EL (cell line): ENCODE measurements at places on chromosomes 12 and 14.

- no peak for DNase-seq
Observed at GRCh38 chr12:80979816-80980215, 42.1 kb upstream of the LIN7A start.

DNA sequence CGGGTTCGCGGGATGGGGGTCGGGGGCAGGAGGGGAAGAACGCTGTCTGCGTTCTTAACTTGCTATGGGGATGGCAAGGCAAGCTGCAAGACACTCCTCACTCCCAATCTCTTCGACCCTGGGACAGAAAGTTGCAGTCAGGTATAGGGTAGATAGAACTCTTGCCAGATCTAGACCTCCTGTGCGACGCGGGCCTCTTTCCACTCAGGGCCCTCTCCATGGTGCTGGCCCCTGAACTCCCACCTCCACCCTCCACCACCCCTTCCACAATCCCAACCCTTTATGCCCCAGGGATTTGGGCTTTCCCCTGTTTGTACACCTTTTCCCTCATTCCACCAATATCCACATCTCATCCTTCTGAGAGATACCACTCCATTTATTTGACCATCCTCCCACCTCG is 812 bp downstream of the NABP2 start:
- no peak for DNase-seq

GRCh38 chr14:33483541-33483940 is 467.3 kb downstream of the EGLN3 start:
- DNase-seq, result no peak

GRCh38 chr14:50020799-50021198 is 95.6 kb downstream of the VCPKMT start:
- no peak for DNase-seq

DNA sequence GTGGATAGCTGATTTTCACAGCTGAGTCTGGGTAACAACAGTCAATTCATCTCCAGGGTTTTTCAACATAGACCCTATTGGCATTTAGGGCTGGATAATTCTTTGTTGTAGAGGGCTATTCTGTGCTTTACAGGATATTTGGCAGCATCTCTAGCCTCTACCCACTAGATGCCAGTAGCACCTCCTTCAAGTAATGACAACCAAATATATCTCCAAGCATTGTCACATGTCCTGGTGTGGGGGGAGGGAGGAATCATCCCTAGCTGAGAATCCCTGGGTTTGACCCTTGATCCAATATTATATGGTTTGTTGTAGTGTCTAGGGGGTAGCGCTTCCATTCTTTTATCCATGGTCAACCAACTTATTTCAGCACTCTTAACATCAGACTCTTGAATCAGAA is 157.2 kb downstream of the ANO4 start:
- DNase-seq, result no peak

DNA sequence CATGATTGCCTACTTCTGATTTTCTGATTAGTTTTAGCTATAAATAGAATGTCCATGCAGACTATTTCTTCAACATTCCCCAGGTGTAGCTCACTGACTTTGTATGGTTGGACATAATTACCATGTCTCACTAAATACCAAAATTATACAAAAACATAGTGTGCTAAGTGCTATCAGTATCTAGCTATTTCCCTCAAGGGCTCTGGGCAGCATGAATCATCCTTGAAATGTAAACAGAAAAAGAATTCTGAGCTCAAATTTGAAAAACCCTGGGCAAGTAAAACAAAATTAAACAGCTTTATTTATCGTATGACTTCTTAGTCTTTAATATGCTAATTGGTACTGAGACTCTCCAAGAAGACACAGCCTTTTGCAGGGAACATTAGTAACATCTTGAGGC is 82.9 kb downstream of the SPATA7 start:
- DNase-seq, result peak; percentile 81

DNA sequence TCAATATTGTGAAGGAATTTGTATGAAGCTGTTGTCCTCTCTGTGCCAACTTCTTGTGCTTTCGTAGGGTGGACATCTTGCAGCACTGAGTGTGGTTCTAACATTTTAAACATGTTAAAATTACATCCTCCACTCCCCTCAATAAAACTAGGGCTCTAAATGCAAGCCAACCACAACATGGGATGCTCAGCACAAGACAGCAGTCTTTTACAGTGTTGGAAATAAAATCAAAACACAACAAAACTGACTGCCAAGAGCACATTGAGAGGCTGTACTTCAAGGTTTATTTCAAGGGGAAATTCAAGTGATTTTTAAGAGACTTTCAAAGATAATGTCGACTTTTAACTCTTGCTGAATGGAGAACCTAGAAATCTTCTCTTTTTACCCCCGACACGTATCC is 396.9 kb downstream of the TMTC2 start:
- no peak for DNase-seq

DNA sequence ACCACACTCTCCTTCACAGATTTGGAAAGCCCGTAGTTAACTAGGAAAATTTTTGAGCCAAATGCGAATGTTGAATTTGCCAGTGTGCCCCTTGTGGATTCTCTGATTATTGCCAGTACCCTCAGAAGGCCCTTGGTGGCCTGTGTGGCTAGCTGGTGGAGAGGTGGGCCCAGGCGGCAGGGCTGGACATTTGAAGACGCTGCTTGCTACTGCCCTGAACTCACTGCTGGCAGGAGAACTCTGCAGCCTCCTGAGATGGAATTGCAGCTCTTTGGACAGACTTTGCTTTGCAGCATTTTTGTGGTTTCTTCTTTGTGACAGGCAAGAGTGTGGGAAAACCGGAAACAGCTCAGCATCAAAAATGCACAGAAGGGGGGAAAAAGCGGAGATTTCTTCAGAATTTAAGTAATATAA is 97.6 kb downstream of the TGFB3 start:
- peak; percentile 87 for DNase-seq

GRCh38 chr12:100992194-100992593 is 197.6 kb downstream of the ANO4 start:
- no peak for DNase-seq
